ENCODE measurements at places on chromosomes 1 and 21. TPM values are rescaled to one million over a fixed set of nuclear protein-coding genes. Genes with fewer than 3 reads are reported as not detected.
A peak's percentile ranks its signal among the peaks of the same experiment; 100 is the strongest.

DNA sequence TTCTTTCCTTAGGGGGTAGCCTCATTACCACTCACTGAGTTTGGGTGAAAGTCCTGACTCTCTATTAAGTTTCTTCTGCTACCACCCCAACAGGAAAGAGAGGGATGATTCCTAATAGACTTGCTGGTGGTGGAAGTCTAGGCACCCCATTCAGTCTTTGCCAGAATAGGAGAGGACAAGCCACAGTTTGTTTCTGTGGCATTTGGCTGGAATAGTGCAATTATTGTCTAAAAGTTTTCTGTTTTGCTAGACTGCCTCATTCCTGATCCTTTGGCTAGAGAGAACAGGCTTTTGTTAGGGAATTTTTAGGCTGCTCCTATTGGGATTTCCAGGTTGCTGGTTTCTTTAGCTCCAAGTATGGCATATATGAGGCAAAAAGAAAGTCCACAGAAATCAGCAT is 9.9 kb upstream of the HJV start:
- no peak for DNase-seq

DNA sequence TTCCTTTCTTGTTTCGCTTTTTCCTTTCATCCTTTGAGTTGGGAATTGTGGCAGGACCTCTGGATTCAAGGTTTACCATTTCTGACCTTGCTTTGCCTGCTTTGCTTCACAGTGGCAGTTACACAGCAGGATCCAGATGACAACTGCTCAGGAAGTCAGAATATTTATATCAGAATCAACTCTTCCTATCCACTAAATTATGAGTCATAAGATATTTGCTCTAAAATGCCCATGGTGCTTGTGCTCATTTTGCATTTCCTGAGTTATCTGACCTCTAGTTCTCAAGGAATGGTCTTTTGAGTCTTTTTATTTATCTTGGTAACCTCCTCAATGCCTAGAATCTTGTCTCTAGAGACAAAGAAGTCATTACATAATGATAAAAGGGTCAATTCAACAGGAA is 290.8 kb downstream of the LRRC7 start:
- no peak for DNase-seq

GRCh38 chr1:37931361-37932158 is 15.3 kb downstream of the INPP5B start:
- peak; percentile 97 for DNase-seq

RPS27 gene
- total RNA-seq = 1,638 TPM

GRCh38 chr1:96559181-96559580 is 162.4 kb upstream of the PTBP2 start:
- DNase-seq = no peak

GRCh38 chr1:87953732-87954344 is 625.2 kb downstream of the LMO4 start:
- peak; percentile 8 for DNase-seq

TIE1 gene
- total RNA-seq = 10.6 TPM

OR14A2 gene
- not detected for total RNA-seq

DNA sequence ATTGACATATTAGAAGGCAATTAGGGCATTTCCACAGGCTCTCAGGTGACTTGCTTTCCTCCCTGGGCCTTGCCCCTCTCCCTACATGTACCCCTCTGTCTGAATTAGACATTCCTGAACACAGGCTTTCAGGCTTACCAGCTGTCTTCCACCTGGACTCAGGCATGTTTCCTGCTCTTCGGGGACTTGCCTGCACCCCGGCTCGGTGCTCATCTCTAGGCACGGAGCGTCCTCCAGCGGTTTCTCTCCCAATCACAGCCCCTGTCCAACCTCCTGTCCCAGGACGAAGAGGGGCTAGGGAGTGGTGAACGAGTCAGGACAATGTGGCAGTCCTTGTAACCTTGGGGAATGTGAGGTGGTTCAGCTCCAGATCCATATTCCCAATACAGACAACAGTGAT is 4.2 kb downstream of the PROK1 start:
- DNase-seq = no peak

DISP3 gene
- total RNA-seq = 55.6 TPM

Measured in cerebellum (tissue), 4 donors.